ENCODE measurements at places on chromosomes 16 and 17. TPM values are rescaled to one million over a fixed set of nuclear protein-coding genes. Genes with fewer than 3 reads are reported as not detected.

DNA sequence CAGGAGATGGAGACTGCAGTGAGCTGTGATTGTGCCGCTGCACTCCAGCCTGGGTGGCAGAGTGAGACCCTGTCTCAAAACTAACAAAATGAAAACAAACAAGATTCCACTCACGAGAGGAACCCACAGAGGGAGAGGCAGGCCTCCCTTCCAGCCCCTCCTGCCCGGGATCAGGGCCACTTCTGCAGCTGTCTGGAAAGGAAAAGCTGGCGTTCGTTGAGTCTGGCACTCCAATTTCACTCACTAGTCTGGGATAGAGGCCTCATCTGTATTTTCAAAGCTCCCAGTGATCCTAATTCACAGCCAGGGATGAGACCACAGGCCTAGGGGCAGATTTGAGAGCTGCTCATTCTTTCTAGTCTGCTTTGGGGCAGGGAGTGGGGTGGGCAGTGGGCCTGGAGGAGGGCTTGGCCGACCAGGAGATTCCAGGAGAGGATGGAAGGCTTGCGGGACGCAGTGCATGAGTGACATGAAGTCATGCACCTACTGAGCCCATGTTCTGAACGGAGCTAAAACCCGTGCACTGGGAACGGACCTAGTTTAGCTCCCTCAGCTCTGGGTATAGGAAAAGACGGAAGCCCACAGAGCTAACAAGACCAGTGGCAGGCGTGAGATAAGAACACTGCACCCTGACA lies 54.0 kb downstream of the COTL1 start:
- H3K27me3 ChIP-seq = no peaks in the 10 kb centered on the region
- no peak for DNase-seq
- no peak overlapping the region for H3K4me3 ChIP-seq
- H3K27ac ChIP-seq = no peak overlapping the region

DNA sequence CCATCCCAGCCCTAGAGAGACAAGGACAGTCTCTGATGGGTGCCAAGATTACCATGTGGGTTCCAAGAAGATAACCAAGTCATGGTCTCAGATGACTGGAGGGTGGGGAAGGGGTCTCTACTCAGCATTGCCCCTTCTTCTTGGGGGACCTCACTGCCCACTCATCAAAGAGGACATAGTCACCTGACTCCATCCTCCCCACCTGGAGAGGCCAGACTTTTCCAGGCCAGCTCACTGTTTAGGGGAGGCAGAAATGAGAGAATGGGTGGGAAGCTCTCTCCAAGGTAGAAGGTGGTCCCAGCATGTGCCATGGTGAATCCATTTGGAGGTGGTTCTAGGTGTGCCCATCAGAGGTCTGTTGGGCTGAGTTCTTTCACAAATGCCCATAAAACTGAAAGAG lies 20.7 kb upstream of the IL21R start:
- no peaks in the 10 kb centered on the region for H3K36me3 ChIP-seq
- H3K27ac ChIP-seq = no peak overlapping the region
- no peak overlapping the region for H3K4me3 ChIP-seq
- H3K27me3 ChIP-seq = no peaks in the 10 kb centered on the region
- DNase-seq = no peak
- no peaks in the 10 kb centered on the region for H3K4me1 ChIP-seq

- H3K27ac ChIP-seq = peak overlapping the region; percentile 20
- no peaks in the 10 kb centered on the region for H3K27me3 ChIP-seq
- no peaks in the 10 kb centered on the region for H3K4me1 ChIP-seq
- peak overlapping the region; percentile 92 for H3K4me3 ChIP-seq
Measured at GRCh38 chr16:81036751-81037350, 1.2 kb downstream of the ATMIN start.

DNA sequence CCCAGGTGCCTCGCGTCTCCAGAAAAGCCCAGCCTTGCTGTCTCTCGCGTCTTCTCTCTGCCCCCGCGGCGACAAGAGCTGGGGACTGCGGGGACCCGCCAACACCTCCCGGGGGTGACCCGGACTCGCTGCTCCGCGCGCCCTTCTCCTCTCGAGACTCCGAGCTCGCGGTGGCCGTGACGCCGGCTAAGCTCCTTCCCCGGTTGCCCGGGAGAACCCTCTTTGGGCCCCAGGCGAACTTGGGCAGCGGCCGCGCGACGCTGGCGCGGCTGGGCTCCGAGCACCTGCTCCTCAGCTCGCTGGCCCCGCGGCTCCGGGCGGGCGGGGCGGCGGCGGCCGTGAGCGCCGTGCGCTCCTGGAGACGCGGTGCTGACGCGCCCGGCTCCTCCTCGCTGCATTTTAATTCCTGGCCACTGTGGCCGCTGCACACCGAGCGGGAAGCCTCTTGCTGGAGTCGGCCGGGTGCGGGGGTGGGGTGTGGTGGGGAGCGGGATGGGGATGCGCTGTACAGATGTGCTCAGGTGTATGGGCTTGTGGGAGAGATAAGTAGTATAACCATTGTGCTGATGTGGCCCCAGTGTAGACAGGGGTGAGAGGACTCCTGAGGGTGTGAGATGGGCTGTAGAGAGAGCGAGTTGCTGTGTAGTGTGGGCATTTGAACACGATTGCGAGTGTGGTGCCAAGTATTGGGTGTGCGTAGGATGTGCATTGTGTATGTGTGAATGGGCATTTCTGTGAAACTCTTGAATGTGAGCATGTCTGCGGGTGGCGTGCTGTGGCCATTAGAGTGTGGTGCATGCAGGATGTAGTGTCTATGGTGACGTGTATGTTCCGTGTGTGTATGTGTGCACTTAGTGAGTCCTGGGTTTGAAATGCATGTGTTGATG lies at the start of gene ASIC2:
TSS of gene ASIC2 (minus strand) at position 315 of the 887 bp plus-strand sequence.
- no peak for DNase-seq
- no peaks in the 10 kb centered on the region for H3K36me3 ChIP-seq
- peaks cover 6% of the 10 kb centered on the region for H3K4me1 ChIP-seq
- peak within 1 kb of the TSS; percentile 21 for H3K4me3 ChIP-seq

IL21R gene
- total RNA-seq = not detected

CCL4 gene
- total RNA-seq = 5.2 TPM

All from breast epithelium (tissue), 4 donors.